ENCODE measurements at places on chromosomes 1 and 21.
A peak's percentile ranks its signal among the peaks of the same experiment; 100 is the strongest.

GRCh38 chr1:59779949-59780348, 34.8 kb upstream of the HOOK1 start:
- DNase-seq = no peak

- DNase-seq = no peak
Observed at GRCh38 chr1:48757363-48757762, 19.3 kb downstream of the BEND5 start.

GRCh38 chr1:191876631-191877030, 281.6 kb upstream of the RGS18 start:
- DNase-seq = no peak

- no peak for DNase-seq
Observed at GRCh38 chr1:200998323-200998722, 25.2 kb downstream of the KIF21B start.

- peak; percentile 43 for DNase-seq
Observed at GRCh38 chr1:115506924-115507589, 134.7 kb upstream of the VANGL1 start.

DNA sequence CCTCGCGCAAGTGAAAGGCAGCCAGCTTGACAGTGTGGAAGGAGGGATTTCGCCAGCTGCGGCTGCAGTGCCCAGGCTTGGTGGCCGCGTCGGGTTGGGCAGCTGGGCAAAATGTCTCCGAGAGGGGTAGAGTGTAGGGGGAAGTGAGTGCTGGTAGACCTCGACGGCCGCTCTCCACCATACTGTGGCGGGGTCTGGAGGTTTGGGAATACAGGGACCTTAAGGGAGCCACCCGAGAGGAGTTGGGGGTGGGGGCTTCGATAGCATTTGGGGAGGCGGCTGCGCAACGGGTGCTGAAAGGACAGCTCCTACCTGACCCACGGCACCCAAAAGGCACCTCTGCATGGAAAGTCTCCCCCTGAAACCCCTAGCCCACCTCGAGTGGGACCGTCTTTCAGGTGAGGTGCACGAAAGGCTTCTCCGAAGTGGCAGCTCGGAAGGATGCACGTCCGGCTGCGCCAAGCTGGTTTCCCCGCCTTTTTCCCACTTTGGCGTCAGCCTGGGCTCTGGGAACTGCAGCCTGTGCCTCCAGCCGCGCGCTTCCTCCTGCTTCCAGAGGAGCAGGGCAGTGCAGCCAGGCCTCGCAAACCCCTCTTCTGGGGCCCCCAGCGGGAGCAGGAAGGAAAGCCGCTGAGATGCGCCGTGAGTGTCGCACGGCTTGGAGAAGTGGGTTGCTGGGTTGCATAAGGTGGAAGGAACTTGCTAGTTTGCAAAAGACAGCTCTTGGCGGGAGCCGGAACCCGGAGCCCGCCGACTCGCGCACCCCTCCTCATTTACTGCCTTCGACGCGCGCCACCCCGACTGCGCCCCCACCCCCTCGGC, 531 bp upstream of the HMGN2 start:
- peak; percentile 44 for DNase-seq

DNA sequence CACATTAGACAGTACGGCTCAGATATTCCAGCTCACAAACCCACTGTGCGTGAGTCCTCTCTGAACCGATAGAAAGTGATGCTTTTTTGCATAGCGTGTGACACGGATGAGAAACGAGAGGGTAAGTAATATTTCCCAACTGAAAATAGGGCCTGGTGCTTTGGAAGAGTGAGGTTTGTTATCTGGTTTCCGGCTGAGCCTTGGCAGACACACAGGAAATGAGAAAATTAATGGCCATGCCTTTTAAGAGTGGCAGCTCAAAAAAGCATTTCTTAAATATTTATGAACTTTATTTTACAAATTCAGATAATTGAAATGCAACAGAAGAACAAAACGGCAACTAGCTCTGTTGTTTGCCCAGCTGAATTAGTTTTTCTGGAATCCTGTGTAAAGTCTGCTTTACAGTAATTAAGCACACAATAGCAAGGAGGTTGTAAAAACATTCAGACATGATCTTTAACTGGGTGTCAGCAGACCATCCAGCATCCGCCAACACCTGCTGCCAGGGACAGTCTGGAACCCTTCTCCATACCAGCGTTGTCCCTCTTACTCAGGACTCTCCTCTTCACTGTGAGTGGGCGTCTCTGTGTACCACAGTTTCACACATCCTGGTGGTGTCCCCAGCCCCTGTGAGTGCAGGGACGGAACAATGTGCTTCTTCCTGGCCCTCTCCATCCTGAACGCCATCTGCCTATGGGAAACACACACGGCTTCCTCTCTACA, 155.4 kb downstream of the PGBD5 start:
- DNase-seq = no peak

DNA sequence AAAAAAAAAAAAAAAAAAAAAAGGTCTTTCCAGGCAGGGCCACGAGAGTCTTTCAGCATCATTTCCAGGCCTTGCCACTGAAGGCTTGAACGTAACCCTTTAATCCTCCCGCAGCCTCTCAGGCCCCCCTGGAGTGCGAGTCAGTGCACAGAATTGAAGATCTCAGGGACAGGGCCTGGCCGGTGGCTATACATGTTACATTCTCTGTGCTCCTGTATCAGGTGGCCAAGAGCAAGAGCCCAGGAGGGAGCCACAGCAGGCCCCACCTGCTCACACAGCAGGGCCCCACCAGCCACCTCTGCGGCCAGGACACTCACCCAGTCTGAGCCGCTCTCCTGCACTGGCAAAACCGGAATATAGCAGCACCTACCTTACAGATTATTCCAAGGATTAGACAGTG, 34.1 kb upstream of the SLC25A33 start:
- no peak for DNase-seq

GRCh38 chr1:159851407-159851806, 11.1 kb downstream of the VSIG8 start:
- DNase-seq = no peak

DNA sequence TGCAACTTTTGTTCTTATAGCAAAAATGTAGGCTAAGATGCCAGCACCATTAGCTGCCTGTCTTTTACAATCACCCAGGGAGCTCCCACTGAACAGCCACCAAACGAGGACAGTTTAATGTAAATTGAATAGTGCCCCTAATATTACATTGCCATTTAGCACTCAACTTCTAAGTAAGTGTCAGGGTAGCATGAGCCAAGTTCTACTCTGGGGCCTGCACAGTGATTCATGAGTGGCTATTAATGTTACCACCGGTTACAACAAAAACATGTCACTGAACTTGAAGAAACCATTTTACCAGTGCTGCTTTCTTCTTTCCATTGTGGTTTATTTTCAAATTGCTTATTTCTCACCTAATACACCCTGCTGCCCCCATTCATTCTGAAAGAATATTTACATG, 295.6 kb upstream of the RRP15 start:
- DNase-seq = no peak

DNA sequence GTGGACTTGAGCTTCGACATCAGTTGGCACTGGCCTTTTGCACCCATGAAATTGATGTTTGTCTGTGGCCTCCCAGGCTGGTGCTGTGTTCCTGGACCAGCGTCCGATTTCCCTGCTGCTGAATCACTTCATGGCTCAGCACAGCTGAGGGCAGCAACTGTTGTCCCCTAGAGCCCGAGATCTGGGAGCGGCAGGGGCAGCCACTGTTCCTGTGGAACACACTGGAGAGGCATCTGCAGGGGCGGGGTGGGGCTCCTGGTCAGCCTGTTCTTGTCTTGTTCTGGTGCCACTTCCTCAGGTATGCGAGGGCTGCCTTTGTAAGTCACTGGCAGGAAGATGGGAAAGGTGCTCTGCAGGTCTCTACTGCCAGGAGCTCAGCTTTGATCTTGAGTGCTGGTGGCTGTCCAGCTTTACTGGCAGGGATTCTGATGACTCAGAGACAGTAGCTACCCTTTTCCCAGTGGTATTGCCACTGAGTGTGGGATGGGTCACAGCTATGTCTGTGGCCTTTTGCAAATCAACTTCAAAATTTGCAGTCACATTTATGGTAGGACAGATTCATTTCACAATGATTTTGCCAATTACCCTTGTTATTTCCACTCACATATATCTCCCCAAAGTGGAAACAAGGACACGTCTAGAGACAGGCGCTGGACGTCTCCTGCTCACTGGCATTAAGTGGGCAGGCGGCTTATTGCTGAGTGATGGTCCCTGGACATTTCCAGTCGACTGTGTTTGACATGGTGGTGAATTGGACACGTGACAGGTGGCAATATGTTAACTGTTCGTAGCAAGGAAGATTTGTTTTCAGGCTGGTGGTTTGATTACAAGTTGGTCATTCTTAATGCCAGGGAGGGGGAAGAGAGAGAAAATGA, 15.3 kb downstream of the AGPAT3 start:
- no peak for DNase-seq

DNA sequence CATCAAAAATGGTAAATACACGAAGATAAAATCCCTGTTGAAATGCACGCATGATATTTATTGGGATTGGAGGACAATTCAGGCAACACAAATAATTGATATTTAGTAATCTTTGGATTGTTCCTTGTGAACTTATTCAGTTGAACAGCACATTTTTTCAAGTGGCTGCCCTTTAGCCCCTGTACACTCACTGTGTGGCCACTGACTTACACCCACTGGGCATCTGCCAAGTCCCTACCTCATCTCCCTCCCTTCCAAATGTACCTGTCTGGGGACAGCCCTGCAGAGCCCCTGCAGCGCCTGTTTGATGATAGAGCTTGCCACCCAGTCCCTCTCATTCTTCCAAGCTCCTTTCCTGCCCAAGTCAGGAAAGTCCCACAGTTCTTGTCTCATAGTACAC, 154.3 kb downstream of the GLUL start:
- no peak for DNase-seq

GRCh38 chr1:59979666-59980065, 53.1 kb upstream of the CYP2J2 start:
- no peak for DNase-seq

GRCh38 chr1:242318140-242318539, 206.4 kb downstream of the PLD5 start:
- no peak for DNase-seq

DNA sequence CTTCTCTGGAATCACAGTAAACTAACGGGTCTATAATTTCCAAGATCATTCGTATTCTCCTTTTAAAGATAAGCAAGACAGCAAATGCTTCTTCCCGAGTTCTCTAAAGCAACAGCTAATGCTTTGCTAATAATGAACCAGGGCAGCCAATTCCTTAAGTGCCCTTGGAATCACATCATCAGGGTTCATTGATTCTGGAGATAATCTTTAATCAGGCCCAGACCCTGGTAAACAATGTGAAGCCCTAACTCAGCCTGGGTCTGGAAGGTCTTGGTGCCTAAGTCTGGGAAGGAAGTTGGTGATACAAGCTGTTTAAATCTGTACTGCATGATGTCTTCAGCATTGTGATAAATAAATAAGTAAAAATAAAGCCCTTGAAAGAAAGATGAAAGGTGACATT, 18.4 kb downstream of the ERI3 start:
- DNase-seq = no peak

DNA sequence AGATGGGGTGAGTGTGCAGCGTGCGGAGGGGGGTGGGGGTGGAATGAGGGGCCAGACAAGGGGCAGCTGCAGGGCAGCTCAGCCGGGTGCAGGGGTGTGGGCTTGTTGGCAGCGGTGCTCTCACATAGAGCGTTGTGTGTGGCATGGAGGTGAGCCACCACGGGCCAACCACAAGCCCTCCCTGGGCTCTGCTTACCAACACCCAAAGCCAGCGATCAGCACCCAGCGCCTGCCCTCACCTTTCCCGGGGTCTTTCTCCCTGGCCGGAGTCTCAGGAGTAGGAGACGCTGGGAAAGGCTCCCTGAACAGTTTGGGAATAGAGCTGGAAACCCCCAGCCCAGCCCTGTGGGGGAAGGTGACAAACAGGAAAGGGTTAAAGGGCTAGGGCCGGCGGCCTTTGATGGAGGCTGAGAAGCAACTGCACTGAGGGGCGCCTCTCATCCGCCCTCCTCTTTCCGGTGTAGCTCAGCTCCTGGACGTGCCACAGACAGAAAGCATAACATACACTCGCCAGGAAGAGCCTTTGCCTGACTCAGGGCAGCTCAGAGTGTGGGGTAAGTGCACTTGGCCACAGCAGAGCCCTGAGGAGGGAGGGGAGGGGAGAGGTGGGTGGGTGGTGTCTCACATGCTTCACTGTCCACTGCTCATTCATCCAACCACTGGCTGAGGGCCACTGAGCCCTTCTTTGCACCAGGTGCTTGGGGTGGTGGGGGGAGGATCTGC, 577 bp downstream of the IKBKE start:
- no peak for DNase-seq

- no peak for DNase-seq
Observed at GRCh38 chr1:156543066-156543465, 29.3 kb downstream of the IQGAP3 start.

DNA sequence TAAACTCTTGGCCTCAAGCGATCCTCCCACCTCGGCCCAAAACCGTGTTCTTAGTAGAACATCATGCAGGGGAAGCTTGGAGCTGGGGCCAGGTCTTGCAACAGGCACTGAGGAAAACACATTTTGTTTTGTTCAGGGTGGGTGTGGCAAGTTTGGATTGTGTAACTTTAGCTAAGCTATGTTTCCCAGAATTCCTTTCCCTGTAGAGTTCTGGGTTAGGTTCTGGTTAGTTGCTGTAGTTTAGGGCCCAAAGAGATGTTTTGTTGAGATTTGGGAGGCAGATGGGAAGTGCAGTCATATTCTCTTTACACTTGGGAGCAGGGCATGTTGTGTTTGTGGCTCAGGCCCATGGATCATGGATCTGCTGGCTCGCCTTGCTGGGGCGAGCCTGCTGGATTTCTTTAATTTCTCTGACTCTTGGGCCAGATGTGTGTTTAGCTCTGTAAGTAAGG, 24.0 kb downstream of the PLA2G5 start:
- DNase-seq = no peak

DNA sequence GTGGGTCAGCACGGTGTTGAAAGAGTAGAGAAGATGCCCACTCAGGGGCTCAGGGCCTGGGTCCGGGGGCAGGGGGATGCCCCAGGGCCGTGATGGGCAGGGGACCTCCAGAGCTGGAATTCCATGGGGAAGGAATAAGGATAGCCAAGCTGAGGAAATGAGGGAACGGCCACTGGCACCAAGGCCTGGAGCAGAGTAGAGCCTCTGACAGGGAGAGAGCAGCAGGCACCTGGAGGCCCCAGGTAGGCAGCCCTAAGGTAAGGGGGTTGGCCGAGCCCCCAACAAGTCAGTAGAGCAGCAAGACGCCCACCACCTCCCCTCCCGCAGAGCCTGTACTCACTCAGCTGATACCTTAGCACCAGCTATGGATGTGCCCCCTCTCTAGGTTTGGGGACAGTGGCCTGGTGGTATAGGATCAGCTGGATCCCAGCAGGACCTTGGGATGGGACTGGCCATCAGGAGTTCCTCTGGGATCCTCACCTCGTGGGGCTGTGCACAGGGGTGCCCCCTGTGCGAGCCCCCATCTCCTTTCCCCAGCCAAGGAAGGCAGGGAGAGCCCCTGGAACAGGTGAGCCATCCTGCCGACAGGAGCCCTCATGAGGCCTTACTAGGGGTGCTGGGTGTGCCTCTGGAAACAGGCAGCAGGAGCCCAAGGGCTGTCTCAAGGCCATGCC, 21.0 kb upstream of the ARF1 start:
- no peak for DNase-seq

Measured in fibroblast of skin of left quadriceps (primary cell).